CD8-positive, alpha-beta memory T cell (primary cell): ENCODE measurements at places on chromosomes 5 and 9. TPM values are rescaled to one million over a fixed set of nuclear protein-coding genes. Genes with fewer than 3 reads are reported as not detected.

GRCh38 chr9:113903514-113904077 lies 27.5 kb downstream of the ZNF618 start:
- no peak overlapping the region for H3K4me3 ChIP-seq
- H3K27ac ChIP-seq = no peak overlapping the region
- no peaks in the 10 kb centered on the region for H3K27me3 ChIP-seq
- H3K36me3 ChIP-seq = no peaks in the 10 kb centered on the region
- no peaks in the 10 kb centered on the region for H3K4me1 ChIP-seq
- DNase-seq = no peak

GRCh38 chr9:87713278-87713987 lies 12.5 kb upstream of the CTSL start:
- H3K27me3 ChIP-seq = no peaks in the 10 kb centered on the region
- no peak for DNase-seq
- no peak overlapping the region for H3K27ac ChIP-seq
- H3K36me3 ChIP-seq = no peaks in the 10 kb centered on the region
- peaks cover 19% of the 10 kb centered on the region for H3K4me1 ChIP-seq

- no peaks in the 10 kb centered on the region for H3K27me3 ChIP-seq
- no peak for DNase-seq
- no peak overlapping the region for H3K27ac ChIP-seq
- H3K36me3 ChIP-seq = peaks cover 18% of the 10 kb centered on the region
- no peak overlapping the region for H3K4me3 ChIP-seq
- no peaks in the 10 kb centered on the region for H3K4me1 ChIP-seq
Observed at GRCh38 chr5:76704131-76704663, 11.7 kb upstream of the F2R start.

DNA sequence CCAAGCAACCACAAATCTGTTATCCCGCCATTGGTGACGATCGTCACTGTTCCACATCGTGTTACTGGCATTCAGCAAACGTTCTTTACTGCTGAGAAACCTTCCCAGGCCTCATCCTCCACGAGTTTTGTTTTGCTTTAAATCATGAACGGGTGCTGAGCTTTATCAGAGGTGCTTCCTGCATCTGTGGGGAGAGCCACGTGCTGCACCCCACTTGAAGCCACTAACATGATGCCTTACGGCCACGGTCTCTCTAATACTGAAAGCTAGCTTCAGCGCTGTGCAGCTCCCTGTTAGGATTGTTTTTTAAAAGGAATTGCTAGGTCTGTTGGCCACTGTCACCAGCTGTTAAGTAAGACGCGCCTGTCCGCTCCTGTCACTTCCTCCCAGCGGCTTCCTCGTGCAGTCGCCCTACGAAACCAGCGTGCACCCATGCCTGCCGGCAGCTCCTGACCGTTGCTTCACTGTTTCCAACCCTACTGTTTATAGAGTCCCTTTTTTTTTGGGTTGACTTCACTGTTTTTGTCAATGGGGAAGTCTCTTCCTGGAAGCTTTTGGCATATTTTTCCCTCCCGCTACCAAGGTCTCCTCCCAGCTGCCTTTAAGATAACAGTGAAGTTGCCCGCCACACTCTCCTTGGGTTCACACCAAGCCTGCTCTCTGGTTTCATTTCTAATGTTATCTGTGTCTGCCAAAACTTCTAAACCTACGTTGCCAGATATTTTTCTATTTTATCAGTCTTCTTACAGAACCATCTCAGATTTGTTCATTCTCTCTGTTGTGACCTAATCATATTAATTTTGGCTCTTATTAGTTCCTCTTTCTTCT lies 20.3 kb downstream of the LPCAT1 start:
- no peak overlapping the region for H3K4me3 ChIP-seq
- H3K27me3 ChIP-seq = no peaks in the 10 kb centered on the region
- peaks cover 46% of the 10 kb centered on the region for H3K4me1 ChIP-seq
- H3K27ac ChIP-seq = peak overlapping the region; percentile 17
- DNase-seq = peak; percentile 34
- peaks cover 11% of the 10 kb centered on the region for H3K36me3 ChIP-seq

- H3K27me3 ChIP-seq = no peaks in the 10 kb centered on the region
- no peaks in the 10 kb centered on the region for H3K4me1 ChIP-seq
- H3K4me3 ChIP-seq = no peak overlapping the region
- no peak for DNase-seq
- no peaks in the 10 kb centered on the region for H3K36me3 ChIP-seq
Observed at GRCh38 chr5:57681942-57682341, 199.3 kb upstream of the ACTBL2 start.

DNA sequence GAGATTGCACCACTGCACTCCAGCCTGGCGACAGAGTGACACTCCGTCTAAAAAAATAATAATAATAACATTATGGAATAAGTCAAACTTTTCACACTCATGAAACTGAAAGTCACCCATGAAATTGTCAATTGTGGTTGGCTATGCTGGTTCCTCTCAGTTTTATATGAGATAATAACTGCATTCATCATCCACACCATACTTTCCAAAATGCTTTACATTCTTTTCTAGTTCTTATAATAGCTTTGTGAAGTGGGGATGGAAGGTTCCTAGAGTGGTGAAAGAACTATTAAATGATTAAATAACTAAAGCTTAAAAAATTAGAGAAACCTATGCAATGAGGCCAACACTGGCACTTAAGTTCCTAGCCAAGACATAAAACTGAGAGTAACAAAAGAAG lies 12.6 kb upstream of the ASPN start:
- no peak for DNase-seq
- H3K4me3 ChIP-seq = no peak overlapping the region

GRCh38 chr9:84754881-84755280 lies 85.4 kb downstream of the NTRK2 start:
- H3K27me3 ChIP-seq = peaks cover 2% of the 10 kb centered on the region
- no peak overlapping the region for H3K27ac ChIP-seq
- H3K4me1 ChIP-seq = no peaks in the 10 kb centered on the region
- no peak for DNase-seq
- no peak overlapping the region for H3K4me3 ChIP-seq

DNA sequence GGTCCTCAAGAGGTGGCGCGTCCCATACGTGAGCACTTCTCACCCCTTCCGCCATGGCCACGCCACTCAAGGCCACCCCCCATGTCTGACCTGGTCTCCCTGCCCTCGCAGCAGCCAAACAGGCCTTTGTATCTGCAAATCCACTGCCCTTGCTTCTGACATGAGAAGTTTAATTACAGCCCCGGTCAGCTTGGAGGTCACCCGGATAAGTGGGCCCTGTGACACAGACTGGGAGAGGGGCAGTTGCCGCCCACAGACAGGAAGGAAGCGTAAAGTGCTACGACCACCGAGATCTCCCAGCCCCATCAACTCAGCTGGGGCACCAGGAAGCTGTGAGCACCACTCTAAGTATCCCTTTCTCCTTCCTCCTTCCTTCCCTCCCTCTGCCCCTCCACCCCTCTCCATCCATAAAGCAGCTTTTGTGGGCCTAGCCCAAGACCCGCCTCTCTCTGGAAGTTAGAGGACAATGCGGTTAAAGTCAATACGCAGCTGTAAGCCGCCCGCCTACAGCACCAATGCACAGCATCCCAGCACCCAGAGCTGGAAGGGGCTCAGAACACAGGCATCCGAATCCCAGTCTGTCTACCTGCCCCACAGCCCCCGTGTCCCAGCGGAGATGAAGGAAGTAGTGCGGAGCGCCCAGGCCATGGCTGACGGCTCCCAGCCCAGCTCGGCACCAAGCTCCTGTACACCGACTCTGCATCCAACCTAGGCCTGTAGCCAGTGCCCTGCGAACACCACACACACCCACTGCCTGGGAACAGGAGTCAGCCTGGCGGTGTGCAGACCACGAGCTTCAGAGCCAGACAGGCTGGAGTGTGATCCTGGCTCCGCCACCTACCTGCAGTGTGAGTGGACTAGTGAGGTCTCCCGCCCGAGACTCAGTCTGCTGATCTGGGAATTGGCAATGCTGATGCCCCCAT lies 44.8 kb upstream of the RNF130 start:
- H3K36me3 ChIP-seq = no peaks in the 10 kb centered on the region
- H3K27ac ChIP-seq = no peak overlapping the region
- no peak overlapping the region for H3K4me3 ChIP-seq
- no peaks in the 10 kb centered on the region for H3K4me1 ChIP-seq
- H3K27me3 ChIP-seq = no peaks in the 10 kb centered on the region

- no peaks in the 10 kb centered on the region for H3K27me3 ChIP-seq
- no peak for DNase-seq
- H3K4me1 ChIP-seq = peaks cover 43% of the 10 kb centered on the region
- H3K27ac ChIP-seq = no peak overlapping the region
Observed at GRCh38 chr5:134149571-134150303, 27.0 kb downstream of the SKP1 start.

- H3K4me3 ChIP-seq = no peak overlapping the region
- H3K36me3 ChIP-seq = peaks cover 3% of the 10 kb centered on the region
- H3K27me3 ChIP-seq = no peaks in the 10 kb centered on the region
- no peak for DNase-seq
Observed at GRCh38 chr9:137075275-137075775, 2.0 kb upstream of the UAP1L1 start.

DNA sequence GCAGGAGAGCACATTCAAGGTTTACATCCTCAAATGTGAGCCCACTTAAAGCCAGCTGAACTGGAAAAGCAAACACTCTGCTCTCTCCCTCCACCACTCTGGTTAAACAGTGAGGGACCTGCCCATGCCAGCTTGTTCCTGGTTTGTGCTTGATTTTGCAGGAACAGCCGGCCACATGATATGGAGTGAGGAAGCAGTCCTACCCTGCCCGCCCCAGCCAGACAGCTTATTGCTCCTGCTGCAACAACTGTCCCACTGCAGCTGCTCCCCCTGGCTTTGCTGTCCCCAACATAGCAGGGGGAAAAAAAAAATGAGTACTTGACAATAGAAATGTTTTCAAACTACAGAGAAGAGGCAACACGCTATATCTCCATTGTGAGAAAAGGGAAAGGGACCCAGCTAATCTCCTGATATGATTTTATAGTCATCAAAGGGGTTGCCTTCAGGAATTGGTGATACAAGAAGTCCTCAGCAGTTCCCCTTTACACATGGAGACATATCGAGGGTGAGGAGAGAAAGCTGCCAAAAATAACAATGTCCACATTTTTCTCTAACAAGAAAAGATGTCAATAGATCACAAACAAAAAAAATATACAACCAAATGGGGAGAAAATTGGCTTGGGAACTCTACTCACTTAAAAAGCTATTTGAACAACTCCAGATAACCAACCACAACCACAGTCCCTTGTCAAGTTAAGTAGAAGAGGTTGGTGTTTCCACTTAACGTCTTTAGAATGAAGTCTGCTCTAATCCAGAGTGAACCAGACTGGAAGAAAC lies 4.6 kb downstream of the MYO10 start:
- no peaks in the 10 kb centered on the region for H3K36me3 ChIP-seq
- no peak overlapping the region for H3K27ac ChIP-seq
- no peak overlapping the region for H3K4me3 ChIP-seq
- DNase-seq = no peak

- H3K4me1 ChIP-seq = no peaks in the 10 kb centered on the region
- H3K4me3 ChIP-seq = no peak overlapping the region
- H3K27ac ChIP-seq = no peak overlapping the region
- no peaks in the 10 kb centered on the region for H3K27me3 ChIP-seq
Observed at GRCh38 chr5:115657881-115658233, 32.0 kb upstream of the TMED7 start.

GRCh38 chr5:103589357-103589756 lies 26.8 kb upstream of the NUDT12 start:
- no peaks in the 10 kb centered on the region for H3K36me3 ChIP-seq
- H3K27me3 ChIP-seq = no peaks in the 10 kb centered on the region

GRCh38 chr5:149745-150485 lies 41.4 kb upstream of the LRRC14B start:
- H3K4me1 ChIP-seq = no peaks in the 10 kb centered on the region
- H3K36me3 ChIP-seq = no peaks in the 10 kb centered on the region
- H3K4me3 ChIP-seq = no peak overlapping the region
- no peaks in the 10 kb centered on the region for H3K27me3 ChIP-seq
- DNase-seq = no peak

GRCh38 chr9:137390553-137391410 lies 32.2 kb downstream of the EXD3 start:
- H3K4me3 ChIP-seq = no peak overlapping the region
- H3K27me3 ChIP-seq = no peaks in the 10 kb centered on the region
- H3K4me1 ChIP-seq = peaks cover 12% of the 10 kb centered on the region
- no peaks in the 10 kb centered on the region for H3K36me3 ChIP-seq

GRCh38 chr5:124416627-124417026 lies 329.8 kb downstream of the ZNF608 start:
- H3K4me3 ChIP-seq = no peak overlapping the region
- H3K36me3 ChIP-seq = no peaks in the 10 kb centered on the region
- H3K27me3 ChIP-seq = no peaks in the 10 kb centered on the region
- no peaks in the 10 kb centered on the region for H3K4me1 ChIP-seq
- H3K27ac ChIP-seq = no peak overlapping the region

The OMD gene
- not detected for polyA plus RNA-seq

The N4BP3 gene
- 1.7 TPM for polyA plus RNA-seq

The SLC25A2 gene
- polyA plus RNA-seq = not detected

The ADAMTSL1 gene
- not detected for polyA plus RNA-seq
